ELF-1 (cell line): ENCODE measurements at places on chromosomes 3 and 15.

GRCh38 chr3:7573330-7573729 is 712.4 kb downstream of the GRM7 start:
- DNase-seq: no peak

GRCh38 chr3:141331377-141332318 is 36.7 kb upstream of the ZBTB38 start:
- DNase-seq: peak; percentile 43

GRCh38 chr3:164418414-164418813 is 659.9 kb downstream of the SI start:
- DNase-seq: no peak

DNA sequence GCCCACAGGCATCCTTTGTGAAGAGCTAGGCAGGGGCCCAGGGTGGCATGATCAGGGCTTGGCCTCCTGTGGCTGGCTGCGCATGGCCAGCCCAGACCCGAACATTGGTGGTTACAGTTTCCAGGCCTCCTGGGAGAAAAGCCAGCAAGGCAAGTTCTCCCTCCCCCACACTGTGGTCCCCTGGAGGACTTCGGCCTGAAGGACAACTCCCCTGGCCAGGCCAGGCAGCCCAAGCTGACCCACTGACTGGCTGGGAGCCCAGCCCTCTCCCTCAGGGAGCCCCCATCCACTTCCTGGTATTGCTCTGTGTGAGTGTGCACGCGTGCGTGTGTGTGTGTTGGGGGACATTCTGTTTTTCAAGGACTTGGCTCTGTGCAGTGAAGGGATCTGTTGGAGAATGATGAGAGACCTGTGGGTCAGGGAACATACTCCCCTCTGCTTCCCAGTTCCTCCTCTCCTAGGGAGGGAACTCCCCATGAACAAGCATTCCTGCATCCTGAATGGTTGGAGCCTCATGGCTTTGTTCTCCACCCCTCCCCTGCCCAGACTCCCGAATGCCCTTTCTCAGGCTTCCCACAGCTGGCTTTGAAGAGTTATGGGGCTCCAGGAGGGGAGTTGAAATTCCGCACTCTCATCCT is 29.5 kb downstream of the CORO2B start:
- DNase-seq: no peak
